Amniotic stem cell (primary cell): ENCODE measurements at places on chromosomes 2 and 18.

DNA sequence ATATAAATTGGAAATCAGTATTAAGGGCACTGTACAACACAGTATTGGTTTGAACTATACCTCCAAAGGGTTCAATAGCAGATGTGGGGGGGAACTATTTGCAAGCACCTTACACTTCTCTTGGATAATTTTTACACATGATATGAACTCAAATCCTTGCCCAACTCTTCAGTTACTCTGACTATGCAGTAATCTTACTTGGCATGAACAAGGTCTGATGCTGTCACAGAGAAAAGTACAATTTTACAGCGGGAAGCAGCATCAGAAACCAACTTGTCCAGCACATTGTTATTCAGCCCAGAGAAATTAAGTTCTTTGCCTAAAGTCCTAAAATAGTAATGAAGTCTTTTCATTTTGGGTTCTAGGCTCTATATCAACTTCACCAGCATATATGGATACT, 98.2 kb downstream of the ZNF521 start:
- no peak for DNase-seq

DNA sequence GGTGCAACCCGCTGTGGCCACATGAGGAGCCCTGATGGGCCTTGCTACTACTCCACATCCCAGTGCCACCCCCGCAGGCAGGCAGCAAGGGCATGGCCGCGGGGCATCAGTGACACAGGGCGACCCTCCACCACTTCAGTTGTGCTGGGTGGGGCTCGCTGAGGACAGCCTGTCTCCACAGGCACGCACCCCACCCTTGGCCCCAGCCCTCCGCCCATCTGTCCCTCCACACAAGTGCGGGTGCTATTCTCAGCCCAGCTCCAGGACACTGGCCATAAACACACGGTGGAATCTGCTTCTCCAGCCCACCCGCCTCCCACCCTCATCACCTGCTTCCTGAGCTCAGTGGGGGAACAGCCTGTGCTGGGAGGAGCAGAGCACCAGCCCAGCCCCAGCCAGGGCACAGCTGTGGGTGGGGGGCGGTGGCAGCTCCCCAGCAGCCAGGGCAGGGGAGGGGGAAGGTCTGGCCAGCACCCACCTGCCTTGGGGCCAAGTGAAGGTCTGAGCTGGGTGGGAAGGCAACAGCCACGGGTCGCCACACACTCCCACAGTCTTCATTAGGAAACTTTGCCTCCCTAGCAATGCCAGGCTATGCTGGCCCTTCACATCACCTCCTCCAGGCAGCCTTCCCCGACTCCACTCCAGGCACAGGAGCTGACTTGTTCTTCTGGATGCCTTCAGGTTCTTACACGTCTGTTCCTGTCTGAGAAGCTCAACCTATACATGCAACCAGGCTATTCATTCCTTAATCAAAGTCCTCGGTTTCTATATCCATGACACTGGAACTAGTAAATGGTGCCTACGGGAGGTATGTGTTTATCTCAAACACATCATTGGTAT, 16.5 kb downstream of the BIN1 start:
- DNase-seq: no peak

- DNase-seq: no peak
Observed at GRCh38 chr2:102736110-102736409, 25.8 kb upstream of the TMEM182 start.

DNA sequence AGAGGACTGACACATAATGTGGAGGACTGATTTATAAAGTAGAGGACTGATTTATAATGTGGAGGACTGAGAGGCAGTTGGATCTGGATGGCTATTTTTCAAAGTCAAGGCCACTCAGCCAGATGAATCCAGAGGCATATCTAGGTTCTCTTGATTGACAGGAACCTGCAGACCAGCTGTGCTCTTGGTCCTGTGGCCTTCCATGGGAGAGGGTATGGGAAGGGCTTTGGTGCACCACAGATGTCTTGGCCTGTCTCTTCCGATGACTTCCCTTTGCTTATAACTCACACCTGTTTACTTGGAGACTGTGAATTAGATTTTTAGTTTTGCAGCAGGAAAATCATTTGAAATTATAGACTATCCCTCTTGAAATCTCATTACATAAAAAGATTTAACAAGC, 32.3 kb downstream of the AGAP1 start:
- DNase-seq: no peak

- DNase-seq: no peak
Observed at GRCh38 chr2:109117780-109118179, 11.2 kb upstream of the SH3RF3 start.

DNA sequence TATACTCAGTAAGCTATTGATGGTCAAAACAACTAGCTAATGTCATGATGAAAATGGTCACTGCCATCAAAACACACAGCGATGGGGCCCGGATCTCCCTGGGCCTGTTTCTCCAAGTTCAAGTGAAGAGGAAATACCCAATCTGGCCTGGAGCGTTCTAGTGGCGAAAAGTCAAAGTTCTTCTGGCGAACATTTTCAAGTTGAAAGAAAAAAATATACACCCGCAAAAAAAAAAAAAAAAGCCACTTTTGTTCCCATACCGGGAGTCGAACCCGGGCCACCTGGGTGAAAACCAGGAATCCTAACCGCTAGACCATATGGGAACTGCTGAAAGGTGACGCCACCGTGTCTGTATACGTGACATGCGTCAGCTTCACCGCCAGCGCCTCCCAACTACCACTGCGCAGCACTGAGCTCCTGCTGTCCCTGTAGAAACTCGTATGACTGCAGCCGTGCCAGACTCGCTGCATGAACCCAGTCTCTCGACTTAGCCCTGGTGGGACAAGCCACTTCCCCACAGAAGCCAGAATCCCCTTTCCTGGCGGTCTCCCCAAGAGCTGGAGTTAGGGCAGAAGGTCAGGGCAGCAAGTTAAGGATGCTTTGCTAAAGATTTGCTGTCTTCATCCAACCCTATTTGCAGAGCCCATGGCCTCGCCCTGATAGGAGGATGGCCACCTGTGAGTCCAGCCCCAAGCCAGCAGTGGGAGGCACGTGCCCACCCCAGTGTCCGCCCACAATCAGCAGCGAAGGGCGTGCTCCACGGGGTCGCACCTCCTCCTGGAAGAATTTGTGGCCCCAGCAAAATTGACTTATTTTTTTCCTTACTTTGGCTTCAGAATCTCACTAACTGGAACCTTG, 5.6 kb upstream of the IMP4 start:
- peak; percentile 53 for DNase-seq

- no peak for DNase-seq
Observed at GRCh38 chr2:85064927-85065577, 68.1 kb upstream of the TCF7L1 start.

GRCh38 chr18:12651651-12652050, 6.3 kb downstream of the SPIRE1 start:
- no peak for DNase-seq
